ENCODE measurements at places on chromosomes 6 and 20. TPM values are rescaled to one million over a fixed set of nuclear protein-coding genes. Genes with fewer than 3 reads are reported as not detected.

DNA sequence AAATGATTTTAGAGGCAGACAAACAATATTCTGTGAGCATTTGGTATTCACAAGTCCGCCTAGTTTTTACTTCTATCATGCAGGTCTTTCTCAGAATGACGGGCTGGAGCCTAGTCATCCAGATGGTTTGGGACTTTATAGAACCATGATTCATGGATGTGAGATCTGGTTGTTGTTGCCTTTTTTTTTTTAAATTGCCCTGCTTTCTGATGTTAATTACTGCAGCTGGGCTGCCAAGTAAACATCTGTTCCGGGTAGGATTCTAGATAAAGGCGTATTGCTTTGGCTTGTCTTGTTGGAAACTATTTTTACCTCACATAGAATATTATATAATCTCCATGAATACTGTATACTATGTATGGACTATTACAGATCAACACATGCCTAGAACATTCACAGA, 58.1 kb downstream of the RNF217 start:
- DNase-seq: no peak

DNA sequence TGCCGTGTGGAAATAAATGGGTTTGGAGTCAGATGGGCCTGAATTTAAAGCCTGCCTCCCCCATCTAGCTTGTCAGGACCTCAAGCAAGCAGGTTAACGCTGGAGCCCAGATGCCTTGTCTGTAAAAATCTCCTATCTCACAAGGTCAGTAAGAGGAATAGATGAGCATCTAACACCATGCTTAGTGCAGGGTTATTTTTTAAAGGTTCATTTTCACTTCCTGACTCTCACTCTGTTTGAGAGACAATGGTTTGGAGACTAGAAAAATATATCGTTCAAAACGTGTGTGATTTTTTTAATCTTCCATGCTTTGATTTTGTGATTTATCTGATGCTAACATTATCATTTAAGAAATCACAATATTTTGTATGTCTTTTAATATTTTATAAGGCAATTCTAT, 114.0 kb upstream of the TAB2 start:
- no peak for DNase-seq

DNA sequence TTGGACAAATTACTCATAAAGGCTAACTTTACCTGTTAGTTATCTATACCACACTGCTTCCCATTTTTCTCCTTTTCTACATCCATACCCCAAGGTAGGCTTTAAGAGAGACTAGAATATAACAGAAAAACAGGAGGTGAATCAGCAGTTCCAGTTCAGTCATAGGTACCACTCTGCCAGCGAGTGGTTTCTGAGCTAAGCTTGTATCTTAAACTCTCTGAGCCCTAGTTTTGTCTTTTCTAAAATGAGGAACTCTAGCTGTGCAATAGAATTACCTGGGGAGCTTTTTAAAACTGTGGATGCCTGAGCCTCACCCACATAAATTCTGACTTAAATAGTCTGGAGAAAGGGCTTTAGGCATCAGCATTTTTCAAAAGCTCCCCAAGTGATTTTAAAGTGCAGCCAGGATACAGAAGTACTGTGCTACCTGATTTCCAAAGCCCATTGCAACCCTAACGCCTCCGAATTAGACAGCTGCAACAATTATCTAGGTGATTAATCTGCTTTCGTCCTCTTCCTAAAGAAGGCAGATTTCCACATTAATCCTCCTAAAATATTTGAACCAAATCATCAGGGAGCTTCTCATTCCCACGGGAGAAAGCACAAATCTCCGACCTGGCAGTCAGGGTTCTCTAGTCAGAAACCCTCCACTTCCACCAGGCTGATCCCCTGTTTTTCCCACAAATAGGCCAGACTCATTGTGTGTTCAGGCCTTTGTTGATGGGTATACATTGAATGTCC, 37.4 kb upstream of the RPL7L1 start:
- no peak for DNase-seq

DNA sequence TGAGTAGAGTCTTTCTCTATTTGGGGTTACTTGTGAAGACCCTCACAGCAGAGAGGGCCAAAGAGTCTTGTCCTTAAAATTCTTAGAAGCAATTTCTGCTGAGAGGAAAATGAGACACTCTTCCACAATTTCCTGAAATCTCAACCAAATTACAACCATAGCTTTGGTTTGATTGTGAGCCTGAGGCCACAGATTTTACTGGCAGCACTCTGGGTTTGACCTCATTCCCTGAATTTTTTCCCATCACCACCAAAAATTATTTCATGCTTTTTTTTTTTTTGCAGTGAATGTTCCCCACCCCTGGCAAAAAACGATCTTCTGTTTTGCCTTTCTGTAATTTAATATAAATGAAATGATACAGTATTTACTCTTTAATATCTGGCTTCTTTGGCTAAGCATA, 125.5 kb downstream of the THEMIS start:
- DNase-seq: no peak

Gene TSPO2
- 0.93 TPM for polyA plus RNA-seq

GRCh38 chr6:157172231-157172701, 151.1 kb downstream of the TMEM242 start:
- DNase-seq: no peak

Gene FILIP1
- polyA plus RNA-seq: 45.4 TPM

Data from hindlimb muscle (tissue), 1 donor.